ENCODE measurements at places on chromosomes 12 and 14. TPM values are rescaled to one million over a fixed set of nuclear protein-coding genes. Genes with fewer than 3 reads are reported as not detected.

Gene GLT8D2
- total RNA-seq: 0.61 TPM

Gene PZP
- not detected for total RNA-seq

Gene HHIPL1
- total RNA-seq: 1.3 TPM

Gene TAS2R10
- not detected for total RNA-seq

DNA sequence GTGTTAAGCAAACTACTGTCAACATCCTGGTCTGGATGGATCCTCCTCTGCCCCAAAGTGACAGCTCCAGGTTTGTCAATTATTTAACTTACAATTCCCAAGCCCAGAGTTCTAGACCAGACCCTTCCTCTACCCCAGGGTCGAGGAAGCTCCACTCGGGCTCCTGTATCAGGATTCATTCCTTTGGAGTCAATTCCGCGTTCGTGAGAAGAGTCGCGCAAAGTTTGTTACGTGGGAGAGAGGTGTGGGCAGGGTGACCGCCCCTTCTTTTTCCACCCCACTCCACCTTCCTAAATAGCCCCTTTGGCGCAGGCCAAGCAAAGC is 479 bp downstream of the SEL1L start:
- DNase-seq: no peak

GRCh38 chr14:102095871-102096568 is 9.2 kb upstream of the HSP90AA1 start:
- no peak for DNase-seq

Gene LBHD2
- total RNA-seq: 1.1 TPM

Gene TBX5
- total RNA-seq: 2.9 TPM

- DNase-seq: no peak
Measured at GRCh38 chr12:41959271-41959670, 185.4 kb downstream of the GXYLT1 start.

DNA sequence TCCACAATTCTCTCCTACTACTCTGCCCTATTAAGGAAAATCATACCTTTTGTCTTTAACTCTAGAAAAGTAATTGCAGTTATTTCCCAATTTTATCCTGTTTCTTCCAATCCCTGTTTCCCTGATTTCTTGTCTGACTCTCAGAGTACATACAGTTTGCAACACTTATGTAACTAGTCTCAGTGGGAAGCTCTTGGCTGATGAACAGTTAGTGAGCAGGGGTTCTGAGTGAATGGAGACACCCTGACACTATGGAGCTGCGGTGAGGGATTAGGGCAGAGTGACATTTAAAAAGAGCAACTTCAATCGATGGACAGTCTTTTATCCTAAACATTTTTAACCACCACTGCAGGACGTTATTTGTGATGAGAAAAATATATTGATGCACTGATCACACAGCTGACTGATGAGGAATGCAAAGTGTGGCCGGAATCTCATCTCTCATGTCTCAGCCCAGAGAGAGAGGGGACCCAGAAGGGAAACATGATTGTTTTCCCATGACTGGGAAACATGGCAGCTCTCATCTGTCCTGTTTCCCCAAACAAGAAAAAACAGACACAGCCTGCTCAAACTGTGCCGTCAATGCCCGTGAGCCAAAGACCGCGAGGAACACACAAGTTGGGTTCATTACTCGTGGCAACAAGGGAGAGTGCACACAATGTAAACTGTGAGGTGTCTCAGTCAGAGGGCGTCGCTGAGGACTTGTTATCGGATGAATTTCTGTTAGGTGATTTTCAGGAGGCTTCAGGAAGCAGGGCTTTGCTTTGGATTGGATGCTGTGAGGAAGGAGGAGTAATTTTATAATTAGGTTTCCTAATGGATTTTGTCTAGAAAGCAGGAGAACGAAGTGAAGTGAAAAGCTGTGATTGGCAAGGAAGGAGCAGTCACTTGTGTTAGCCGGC is 5.2 kb upstream of the SLC6A13 start:
- no peak for DNase-seq

DNA sequence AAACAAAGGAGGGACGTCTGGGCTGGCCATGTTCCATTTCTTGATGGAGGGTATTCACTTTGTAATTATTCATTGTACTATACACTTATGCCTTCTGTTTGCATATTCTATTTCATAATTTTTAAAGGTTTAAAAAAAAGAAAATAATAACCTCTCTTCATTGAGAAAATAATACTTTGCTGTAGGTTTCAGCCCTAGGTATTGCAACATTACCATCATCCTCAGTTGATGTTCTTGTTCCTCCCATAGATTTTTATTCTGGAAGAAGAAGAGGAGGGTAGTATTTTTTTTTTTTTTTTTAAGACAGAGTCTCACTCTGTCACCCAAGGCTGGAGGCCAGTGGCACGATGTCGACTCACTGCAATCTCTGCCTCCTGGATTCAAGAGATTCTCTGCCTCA is 54.7 kb downstream of the PHLDA1 start:
- no peak for DNase-seq

Gene KRT6C
- 3,532 TPM for total RNA-seq

- DNase-seq: no peak
Measured at GRCh38 chr12:113214895-113215400, 6.3 kb upstream of the TPCN1 start.

DNA sequence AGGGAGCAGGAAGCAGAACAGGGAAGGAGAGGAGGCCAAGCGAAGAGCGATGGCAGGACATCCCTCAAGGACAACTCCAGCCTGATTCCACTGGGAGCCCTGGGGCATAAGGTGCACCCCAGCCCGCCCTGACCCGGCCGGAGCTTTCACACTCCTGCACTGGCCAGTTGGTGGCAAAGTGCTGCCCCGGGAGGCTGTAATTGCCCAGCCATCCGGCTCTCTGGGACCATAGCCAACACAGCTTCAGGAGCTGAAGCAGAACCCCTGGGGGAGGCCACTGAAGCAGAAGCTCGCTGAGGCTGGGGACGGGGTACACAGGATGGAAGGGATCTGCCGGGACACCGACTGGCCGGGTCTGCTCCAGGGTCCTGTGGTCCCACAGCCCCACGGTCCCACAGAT is 41.9 kb upstream of the BEGAIN start:
- DNase-seq: no peak

- DNase-seq: no peak
Measured at GRCh38 chr14:55133416-55133815, 4.4 kb downstream of the LGALS3 start.

DNA sequence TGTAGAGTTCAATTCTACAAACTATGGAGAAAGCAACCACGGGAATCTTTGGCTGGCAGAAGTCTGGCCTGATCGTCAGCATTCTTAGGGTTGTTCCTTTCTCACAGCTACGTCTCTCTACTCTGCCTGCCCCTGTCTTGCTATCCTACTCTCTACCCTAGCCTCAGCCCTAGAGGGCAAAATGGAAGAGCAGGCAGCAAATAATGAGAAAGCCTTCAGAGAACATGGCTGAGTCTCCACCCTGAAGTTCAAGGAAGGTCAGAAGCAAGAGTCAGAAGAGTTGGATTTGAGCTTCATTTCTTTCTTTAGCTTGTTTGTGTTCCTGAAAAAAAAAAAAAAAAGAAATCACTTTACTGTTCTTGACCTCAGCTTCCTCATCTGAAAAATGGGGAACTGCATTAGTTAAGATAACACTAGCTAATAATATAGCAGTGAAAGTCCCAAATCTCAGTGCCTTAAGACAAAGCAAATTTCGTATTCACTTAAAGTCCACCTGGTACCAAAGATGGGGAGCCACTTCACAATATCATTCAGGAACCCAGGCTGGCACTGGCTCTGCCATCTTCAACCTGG is 50.2 kb upstream of the CCND2 start:
- DNase-seq: no peak

GRCh38 chr12:20369305-20370013 is 1.1 kb downstream of the PDE3A start:
- no peak for DNase-seq

Gene ESR2
- 0.29 TPM for total RNA-seq

DNA sequence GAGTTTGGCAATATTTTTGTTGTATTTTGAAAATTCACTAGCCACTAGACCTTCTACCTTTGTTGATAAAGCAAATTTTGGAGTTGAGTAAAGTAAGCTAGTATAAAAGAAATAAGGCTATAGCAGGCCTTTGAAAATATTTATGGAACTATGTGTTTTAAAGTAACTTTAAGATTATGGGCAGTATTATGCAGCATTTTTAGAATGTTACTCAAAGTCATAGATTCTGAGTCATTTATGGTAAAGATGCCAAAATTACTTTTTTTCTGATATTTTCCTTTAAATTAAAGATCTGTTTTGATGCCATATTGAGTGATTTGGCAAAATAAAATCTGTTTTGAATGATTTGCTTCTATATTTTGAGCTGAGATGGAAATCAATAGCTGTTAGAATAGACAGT is 57.2 kb downstream of the SYNE2 start:
- no peak for DNase-seq

GRCh38 chr12:119100933-119101332 is 77.8 kb upstream of the HSPB8 start:
- no peak for DNase-seq

GRCh38 chr14:33375786-33376185 is 437.1 kb downstream of the NPAS3 start:
- no peak for DNase-seq

- DNase-seq: no peak
Measured at GRCh38 chr12:124548854-124549378, 18.5 kb downstream of the NCOR2 start.

Gene STRN3
- 38.7 TPM for total RNA-seq

Gene LGR5
- not detected for total RNA-seq

GRCh38 chr14:99168330-99168729 is 103.7 kb downstream of the BCL11B start:
- DNase-seq: no peak

DNA sequence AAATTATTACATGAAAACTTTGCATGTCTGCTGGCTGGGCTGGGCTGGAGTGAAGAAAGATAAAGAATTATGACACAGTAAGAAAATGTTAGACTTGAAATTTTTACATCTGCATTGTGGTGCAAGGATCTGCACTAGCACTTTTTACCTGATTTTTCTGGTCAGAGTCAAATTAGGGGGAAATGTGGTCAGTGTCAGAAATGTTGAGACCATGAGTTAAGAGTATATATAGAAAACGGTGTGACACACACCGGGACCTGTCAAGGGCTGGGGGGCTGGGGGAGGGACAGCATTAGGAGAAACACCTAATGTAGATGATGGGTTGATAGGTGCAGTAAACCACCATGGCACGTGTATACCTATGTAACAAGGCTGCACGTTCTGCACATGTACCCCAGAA is 90.3 kb downstream of the IGF1 start:
- no peak for DNase-seq

GRCh38 chr12:54608156-54608555 is 19.7 kb upstream of the PPP1R1A start:
- DNase-seq: no peak

- no peak for DNase-seq
Measured at GRCh38 chr12:51866324-51866723, 17.8 kb upstream of the FIGNL2 start.

DNA sequence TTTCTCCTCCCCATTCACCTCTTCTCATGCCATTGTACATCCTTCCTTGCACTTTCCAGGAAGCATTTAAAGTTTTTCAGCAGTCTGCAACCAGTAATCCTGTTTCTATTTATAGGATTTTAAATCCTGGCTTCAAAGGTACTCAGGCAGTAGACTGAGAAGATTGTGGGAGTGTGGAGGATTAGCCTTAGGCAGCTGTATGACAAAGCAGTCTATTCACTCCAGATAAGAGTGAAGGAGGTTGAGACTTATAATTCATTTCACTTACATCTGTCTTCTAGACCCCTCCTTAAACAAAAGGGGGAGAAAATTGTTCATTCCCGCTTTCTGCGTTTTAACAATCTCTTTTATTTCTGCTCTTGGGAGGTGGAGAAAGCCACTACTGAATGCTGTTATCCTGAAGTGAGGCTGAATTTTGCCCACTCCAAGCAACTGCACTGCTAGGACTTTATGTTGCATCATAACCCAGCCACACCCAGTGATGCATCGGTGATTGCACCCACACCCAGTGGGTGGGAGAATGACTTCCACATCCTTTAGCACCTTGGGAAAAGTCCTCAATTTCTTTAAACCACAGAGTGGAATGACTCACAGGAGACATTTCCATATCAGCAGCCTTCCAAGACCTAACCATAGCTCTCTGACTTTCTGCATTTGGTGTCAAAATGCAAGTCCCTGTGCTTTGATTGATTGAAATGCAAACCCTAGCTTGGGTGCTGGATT is 382.5 kb upstream of the ATP2B1 start:
- DNase-seq: no peak

DNA sequence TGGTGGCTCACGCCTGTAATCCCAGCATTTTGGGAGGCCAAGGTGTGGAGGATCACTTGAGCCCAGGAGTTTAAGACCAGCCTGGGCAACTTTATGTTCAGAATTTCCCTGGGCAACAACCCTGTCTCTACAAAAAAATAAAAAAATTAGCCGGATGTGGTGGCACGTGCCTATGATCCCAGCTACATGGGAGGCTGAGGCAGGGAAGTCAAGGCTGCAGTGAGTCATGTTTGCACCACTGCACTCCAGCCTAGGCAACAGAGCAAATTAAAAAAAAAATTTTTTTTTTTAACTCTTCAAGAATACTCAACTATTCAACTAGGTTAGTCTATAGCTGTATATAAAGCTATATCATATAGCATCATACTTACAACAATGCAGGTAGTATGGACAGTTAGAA is 113.0 kb downstream of the RALGAPA1 start:
- no peak for DNase-seq

Gene PLCZ1
- not detected for total RNA-seq

GRCh38 chr14:34238610-34239009 is 223.4 kb downstream of the SPTSSA start:
- no peak for DNase-seq

Gene TAS2R8
- total RNA-seq: not detected

Gene MYF5
- not detected for total RNA-seq
